ENCODE measurements at places on chromosomes 11 and 22.

DNA sequence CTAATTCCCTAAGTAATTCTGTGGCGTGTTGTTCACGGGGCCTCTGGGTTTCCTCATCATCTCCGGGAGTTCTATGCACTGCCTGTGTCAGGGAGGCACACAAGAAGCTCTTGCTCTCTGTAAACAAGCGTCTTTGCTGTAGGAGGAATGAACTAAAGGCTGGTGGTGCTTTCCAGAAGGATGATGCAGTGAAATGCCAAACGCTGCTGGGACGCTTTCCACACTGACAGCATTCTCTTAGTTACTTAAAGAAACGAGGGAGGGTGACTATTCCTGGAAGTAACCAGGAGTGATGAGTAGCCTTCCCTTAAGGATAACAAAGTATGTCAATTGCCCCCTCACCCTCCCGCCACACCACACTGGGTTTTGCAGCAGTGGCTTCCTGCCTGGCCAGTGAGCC, 38.5 kb upstream of the NUP50 start:
- H3K36me3 ChIP-seq = no peaks in the 10 kb centered on the region
- no peaks in the 10 kb centered on the region for H3K27me3 ChIP-seq
- H3K4me3 ChIP-seq = no peak overlapping the region
- no peak for DNase-seq

GRCh38 chr11:114239753-114240161, 56.4 kb upstream of the NNMT start:
- no peaks in the 10 kb centered on the region for H3K4me1 ChIP-seq
- no peak overlapping the region for H3K4me3 ChIP-seq
- H3K27me3 ChIP-seq = no peaks in the 10 kb centered on the region
- H3K27ac ChIP-seq = no peak overlapping the region
- no peaks in the 10 kb centered on the region for H3K36me3 ChIP-seq

DNA sequence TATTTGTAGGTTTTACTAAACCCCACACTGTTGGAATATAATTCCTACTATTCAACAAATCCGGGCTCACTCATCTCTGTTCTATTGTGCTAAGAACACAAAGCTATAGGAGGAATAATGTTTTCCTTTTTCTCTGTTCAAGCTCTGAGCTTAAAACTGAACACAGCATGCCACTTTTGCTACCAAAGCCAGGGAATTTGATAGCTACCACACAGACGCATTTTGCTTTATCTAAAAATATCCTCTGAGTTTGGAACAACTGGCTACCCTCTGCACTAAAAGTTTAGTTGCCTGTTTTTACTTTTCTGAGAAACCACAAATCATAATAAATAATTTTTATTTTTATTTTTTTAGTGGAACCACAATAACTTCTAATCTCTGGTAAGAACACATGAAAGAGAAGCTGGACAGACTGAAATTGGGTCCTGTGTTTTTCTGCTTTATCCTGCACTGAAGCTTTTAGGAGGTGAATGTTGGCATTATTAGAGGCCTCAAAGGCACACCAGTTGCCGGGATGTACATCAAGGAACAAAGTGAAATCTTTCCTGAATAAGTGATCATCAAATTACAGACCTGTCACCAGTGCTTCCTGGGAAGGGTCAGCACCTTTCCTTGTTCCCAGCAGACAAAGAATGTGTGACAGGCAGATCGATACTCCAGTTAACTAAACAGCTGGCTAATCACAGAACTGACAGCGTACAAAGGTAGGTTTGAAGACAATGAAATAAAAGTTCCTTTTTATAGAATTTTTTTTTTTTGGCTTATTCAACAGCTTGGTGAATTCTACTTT, 523.2 kb upstream of the TENM4 start:
- H3K4me3 ChIP-seq = no peak overlapping the region
- no peaks in the 10 kb centered on the region for H3K4me1 ChIP-seq
- H3K27me3 ChIP-seq = no peaks in the 10 kb centered on the region
- H3K27ac ChIP-seq = no peak overlapping the region
- DNase-seq = no peak

- H3K27me3 ChIP-seq = no peaks in the 10 kb centered on the region
- H3K4me3 ChIP-seq = no peak overlapping the region
- H3K4me1 ChIP-seq = peaks cover 20% of the 10 kb centered on the region
- no peak overlapping the region for H3K27ac ChIP-seq
Observed at GRCh38 chr22:39631381-39632286, 61.1 kb downstream of the CACNA1I start.

DNA sequence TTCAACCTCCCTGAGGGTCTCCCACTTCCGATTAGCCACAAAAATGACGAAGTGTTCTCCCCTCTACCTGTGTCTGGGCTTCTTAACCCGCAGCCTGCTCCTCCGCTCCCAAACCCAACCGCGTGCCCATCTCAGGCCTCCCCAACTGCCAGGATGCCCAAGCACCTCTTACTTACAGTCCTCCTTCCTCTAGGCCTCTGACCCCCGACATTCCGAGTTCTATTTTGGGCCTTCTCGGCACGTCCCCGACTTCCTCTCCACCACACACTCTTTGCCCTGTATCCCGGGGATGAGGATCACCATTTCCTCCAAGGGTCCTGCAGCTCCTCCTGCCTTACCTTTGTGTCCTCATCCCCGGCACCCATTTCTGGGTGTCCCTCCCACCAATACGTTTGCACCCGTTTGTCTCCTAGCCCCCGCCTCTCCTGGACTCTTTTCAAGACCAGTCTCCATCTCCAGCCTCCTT, 388 bp upstream of the MUS81 start:
- no peak for DNase-seq
- peak overlapping the region; percentile 95 for H3K4me3 ChIP-seq
- H3K27ac ChIP-seq = peak overlapping the region; percentile 96
- peaks cover 5% of the 10 kb centered on the region for H3K4me1 ChIP-seq
- H3K27me3 ChIP-seq = no peaks in the 10 kb centered on the region

GRCh38 chr22:24423519-24424000, 3.8 kb upstream of the ADORA2A start:
- peaks cover 28% of the 10 kb centered on the region for H3K4me1 ChIP-seq
- H3K27ac ChIP-seq = no peak overlapping the region
- H3K27me3 ChIP-seq = peaks cover 19% of the 10 kb centered on the region
- H3K36me3 ChIP-seq = no peaks in the 10 kb centered on the region
- H3K4me3 ChIP-seq = no peak overlapping the region

DNA sequence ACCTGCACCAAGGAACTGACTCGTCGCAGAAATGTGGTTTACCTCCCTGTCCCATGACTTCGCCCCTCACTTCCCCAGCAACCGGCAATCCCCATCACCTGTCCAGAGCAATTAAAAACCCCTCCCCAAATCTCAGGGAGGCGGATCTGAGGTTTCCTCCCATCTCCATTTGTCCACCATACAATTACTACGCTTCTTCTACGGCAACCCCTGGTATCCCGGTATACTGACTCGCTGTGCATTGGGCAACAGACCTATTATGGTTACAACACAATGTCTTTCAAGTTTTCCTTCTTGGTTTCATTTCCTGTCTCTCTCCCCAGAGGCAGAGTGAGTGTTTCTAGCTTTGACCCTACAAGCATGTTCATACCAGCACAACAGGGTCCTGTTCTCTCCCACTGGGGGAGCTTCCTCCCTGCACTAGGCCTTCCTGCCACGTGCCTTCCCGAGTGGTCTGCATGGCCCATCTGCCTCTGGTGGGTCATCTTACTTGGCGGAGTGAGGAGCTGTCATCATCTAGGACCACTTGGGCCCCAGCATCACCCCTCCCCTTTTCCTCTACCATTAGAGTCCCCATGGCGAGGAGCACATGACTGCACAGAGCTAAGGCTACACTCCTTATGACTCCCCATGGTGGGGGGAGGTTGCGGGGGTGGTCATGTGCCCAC, 30.3 kb upstream of the NAP1L4 start:
- no peak overlapping the region for H3K4me3 ChIP-seq
- no peaks in the 10 kb centered on the region for H3K4me1 ChIP-seq
- no peaks in the 10 kb centered on the region for H3K27me3 ChIP-seq
- DNase-seq = no peak
- no peak overlapping the region for H3K27ac ChIP-seq

GRCh38 chr11:128731041-128731663, 37.3 kb downstream of the FLI1 start:
- DNase-seq = no peak
- no peaks in the 10 kb centered on the region for H3K36me3 ChIP-seq
- H3K27ac ChIP-seq = no peak overlapping the region
- H3K4me1 ChIP-seq = peaks cover 15% of the 10 kb centered on the region
- H3K4me3 ChIP-seq = no peak overlapping the region

- H3K27me3 ChIP-seq = no peaks in the 10 kb centered on the region
- no peak overlapping the region for H3K4me3 ChIP-seq
- no peak for DNase-seq
- no peaks in the 10 kb centered on the region for H3K4me1 ChIP-seq
- H3K36me3 ChIP-seq = no peaks in the 10 kb centered on the region
Observed at GRCh38 chr11:6251990-6252473, 7.6 kb upstream of the CCKBR start.

- DNase-seq = no peak
- no peak overlapping the region for H3K27ac ChIP-seq
- no peak overlapping the region for H3K4me3 ChIP-seq
Observed at GRCh38 chr11:23284631-23285030, 424.4 kb upstream of the CCDC179 start.

GRCh38 chr11:85114786-85115185, 512.4 kb downstream of the DLG2 start:
- no peak overlapping the region for H3K27ac ChIP-seq
- no peak overlapping the region for H3K4me3 ChIP-seq

- no peak overlapping the region for H3K4me3 ChIP-seq
- DNase-seq = no peak
- H3K4me1 ChIP-seq = no peaks in the 10 kb centered on the region
- H3K27ac ChIP-seq = no peak overlapping the region
- no peaks in the 10 kb centered on the region for H3K27me3 ChIP-seq
Observed at GRCh38 chr11:18802381-18803257, 11.0 kb upstream of the PTPN5 start.

DNA sequence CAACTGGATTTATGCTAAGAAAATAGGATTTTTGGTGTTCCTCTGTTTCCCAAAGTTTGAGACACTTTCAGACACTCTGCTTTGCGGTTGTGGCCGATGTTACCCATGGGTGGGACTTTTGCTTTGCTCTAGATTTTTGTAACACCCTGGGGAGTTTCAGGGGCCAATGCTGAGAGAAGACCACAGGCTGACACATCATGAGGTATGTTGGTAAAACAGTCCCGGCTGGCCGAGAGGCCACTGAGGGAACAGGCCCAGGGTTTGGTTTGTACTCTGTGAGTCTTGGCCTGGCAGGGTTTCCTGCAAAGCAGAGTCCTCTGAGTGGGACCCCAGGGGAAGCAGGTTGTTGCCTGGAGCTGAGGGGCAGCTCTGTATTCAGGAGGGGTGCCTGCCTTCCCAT, 78.5 kb upstream of the PITPNB start:
- no peak overlapping the region for H3K4me3 ChIP-seq
- 0 out of 2 replicates have a peak, but pooled peaks cover 2% of the 10 kb centered on the region for H3K27me3 ChIP-seq
- DNase-seq = no peak
- H3K27ac ChIP-seq = no peak overlapping the region

DNA sequence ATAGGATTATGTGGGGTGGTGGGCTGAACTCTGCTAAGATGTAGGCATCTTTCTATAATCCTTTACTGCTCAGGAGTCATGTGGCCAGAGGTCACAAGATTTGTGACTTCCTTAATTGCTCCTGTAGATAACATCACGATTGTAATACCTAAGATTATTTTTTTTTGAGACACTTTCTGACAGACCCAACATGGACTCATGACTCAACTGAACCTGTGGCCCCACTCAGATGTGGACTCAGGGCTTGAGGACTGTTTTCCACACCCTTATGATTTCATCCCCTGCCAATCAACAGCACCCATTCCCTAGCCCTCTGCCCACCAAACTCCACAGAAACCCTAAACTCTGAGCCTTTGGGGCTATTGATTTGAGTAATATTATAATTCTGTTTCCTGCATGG, 35.6 kb upstream of the MMP7 start:
- no peak overlapping the region for H3K27ac ChIP-seq
- no peaks in the 10 kb centered on the region for H3K27me3 ChIP-seq
- no peak for DNase-seq
- no peak overlapping the region for H3K4me3 ChIP-seq

- no peaks in the 10 kb centered on the region for H3K4me1 ChIP-seq
- no peak overlapping the region for H3K27ac ChIP-seq
- no peak for DNase-seq
- H3K27me3 ChIP-seq = no peaks in the 10 kb centered on the region
- no peaks in the 10 kb centered on the region for H3K36me3 ChIP-seq
Observed at GRCh38 chr11:87859636-87860035, 315.6 kb downstream of the RAB38 start.

DNA sequence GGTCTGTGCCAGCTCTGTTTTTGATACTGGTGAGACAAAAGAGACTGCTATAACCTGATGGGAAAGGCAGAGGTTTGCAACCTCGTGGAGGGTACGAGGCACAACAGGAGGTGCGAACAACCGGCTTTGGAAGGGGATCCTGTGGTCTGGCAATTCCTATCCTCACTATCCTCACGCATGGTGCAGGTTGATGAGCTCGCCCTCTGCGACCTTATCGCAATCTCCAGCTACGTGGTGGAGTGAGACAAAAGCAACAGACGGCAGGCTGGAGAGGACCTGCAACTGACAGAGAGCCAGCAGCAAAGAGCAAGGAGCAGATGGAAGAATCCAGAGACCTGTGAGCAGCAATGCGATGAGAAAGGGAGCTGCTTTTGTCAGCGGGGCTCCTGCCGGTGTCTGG, 47.3 kb upstream of the TSKU start:
- H3K27me3 ChIP-seq = no peaks in the 10 kb centered on the region
- no peak overlapping the region for H3K4me3 ChIP-seq
- H3K4me1 ChIP-seq = peaks cover 10% of the 10 kb centered on the region
- H3K27ac ChIP-seq = no peak overlapping the region
- no peak for DNase-seq

- DNase-seq = no peak
- no peaks in the 10 kb centered on the region for H3K36me3 ChIP-seq
- H3K4me1 ChIP-seq = no peaks in the 10 kb centered on the region
- H3K4me3 ChIP-seq = no peak overlapping the region
- no peaks in the 10 kb centered on the region for H3K27me3 ChIP-seq
Observed at GRCh38 chr11:7480113-7480512, 5.2 kb upstream of the OLFML1 start.

DNA sequence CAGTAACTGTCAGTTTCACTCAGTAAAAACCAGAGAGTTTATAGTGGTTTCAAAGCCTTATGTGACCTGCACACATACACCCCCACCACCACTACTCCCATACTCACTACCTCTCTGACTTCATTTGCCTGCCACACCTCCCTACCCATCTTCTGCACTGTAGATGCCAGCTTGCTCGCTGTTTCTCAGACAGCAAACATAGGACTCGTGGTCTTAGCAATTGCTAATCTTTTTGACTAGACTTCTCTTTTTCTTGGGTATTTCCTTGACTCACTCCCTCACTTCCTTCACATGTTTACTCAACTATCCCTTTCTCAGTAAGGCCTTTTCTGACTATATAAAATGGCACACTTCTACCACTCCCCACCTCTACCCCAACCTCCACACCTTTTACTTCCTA, 27.8 kb downstream of the CEP295 start:
- H3K4me1 ChIP-seq = no peaks in the 10 kb centered on the region
- no peak overlapping the region for H3K27ac ChIP-seq
- DNase-seq = no peak
- no peak overlapping the region for H3K4me3 ChIP-seq
- no peaks in the 10 kb centered on the region for H3K27me3 ChIP-seq

Measured in H1 (cell line).